ENCODE measurements at places on chromosomes 5 and 9.

DNA sequence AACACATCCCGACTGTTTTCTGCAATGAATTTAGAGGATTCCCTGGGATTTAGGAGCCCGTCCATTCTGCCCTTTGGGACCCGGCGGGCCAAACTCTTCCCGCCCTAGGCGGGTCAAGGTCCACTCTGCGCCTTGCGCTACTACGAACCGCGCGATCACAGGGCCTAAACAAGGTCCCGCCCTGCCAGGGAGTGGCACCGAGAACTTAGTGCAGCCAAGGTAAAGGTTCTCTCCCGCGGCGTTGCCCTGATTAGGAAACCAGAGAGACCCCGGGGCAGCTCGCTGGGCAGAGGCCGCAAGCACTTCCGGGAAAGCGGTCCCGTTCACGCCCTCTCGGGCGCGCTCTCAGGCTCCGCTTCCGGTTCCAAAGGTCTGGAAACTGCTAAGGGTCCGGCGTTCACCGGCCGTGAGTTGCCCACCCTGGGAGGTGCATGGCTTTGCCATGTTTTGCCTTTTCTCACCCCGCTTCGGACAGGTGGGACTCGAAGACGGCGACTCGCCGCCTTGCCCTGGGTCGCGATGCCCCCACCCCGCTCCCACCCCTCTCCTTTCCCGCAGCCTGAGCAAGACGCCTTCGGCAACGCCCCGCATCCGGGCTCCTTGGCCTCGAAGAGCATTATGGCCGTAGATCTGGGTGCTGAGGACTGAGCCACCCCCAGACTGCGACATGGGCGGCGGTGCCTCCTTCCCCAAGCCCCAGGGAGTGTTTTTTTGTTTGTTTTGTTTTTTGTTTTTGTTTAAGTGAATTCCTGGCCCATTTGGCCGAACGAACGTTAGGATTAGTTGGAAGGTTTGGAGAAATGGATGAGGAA, 23.4 kb downstream of the HNRNPK start:
- peak; percentile 70 for DNase-seq

- no peak for DNase-seq
Observed at GRCh38 chr5:148734518-148734917, 80.2 kb upstream of the HTR4 start.

- DNase-seq, result no peak
Observed at GRCh38 chr5:45094876-45095440, 286.2 kb downstream of the MRPS30 start.

GRCh38 chr9:14563902-14564624, 129.2 kb downstream of the ZDHHC21 start:
- DNase-seq, result no peak

GRCh38 chr9:133701321-133701980, 36.7 kb downstream of the SARDH start:
- DNase-seq, result no peak

DNA sequence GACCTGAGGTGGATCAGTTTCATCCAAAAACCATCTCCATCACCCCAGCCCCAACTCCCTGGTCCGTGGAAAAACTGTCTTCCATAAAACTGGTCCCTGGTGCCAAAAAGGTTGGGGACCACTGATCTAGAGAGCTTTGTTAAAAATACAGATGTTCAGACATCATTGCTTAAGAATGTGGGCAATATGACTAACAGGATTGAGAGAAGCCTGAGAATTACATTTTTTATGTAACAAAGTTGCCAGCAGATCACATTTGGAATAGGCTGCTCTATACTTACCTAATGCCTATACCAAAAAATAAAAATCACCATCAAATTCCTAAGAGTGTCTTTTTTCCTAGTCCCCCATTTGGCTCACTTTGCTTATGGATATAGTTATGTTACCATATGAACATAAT, 143.3 kb downstream of the RAPGEF6 start:
- no peak for DNase-seq

GRCh38 chr5:142317173-142317572, 7.6 kb downstream of the SPRY4 start:
- DNase-seq, result no peak

GRCh38 chr5:147483961-147484707, 25.7 kb downstream of the DPYSL3 start:
- DNase-seq, result no peak

- no peak for DNase-seq
Observed at GRCh38 chr5:15899481-15899880, 280.1 kb downstream of the MARCHF11 start.

GRCh38 chr9:121452085-121452484, 47.6 kb downstream of the GGTA1 start:
- no peak for DNase-seq

GRCh38 chr5:165559645-165560044, 2054.2 kb downstream of the MAT2B start:
- no peak for DNase-seq

DNA sequence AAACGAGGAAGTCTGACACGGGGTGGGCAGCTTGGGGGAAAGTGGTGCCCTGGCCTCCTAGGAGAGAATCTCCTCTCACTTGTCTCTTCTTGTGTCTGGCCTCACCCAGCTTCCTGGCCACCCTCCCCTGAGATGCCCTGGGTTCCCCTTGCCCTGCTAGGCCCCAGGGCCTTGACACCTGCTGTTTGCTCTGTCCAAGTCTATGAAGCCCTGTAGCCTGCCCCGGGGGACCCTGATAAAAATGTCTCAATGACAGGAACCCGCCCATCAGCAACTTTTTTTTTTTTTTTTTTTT, 35.0 kb upstream of the SUSD3 start:
- no peak for DNase-seq

GRCh38 chr5:73204332-73204731, 31.3 kb downstream of the TMEM174 start:
- no peak for DNase-seq

GRCh38 chr5:133918316-133918715, 50.1 kb downstream of the C5orf15 start:
- DNase-seq, result no peak

- DNase-seq, result peak; percentile 46
Observed at GRCh38 chr9:120729791-120730241, 15.5 kb upstream of the MEGF9 start.

- no peak for DNase-seq
Observed at GRCh38 chr9:117305454-117305853, 109.4 kb downstream of the ASTN2 start.

DNA sequence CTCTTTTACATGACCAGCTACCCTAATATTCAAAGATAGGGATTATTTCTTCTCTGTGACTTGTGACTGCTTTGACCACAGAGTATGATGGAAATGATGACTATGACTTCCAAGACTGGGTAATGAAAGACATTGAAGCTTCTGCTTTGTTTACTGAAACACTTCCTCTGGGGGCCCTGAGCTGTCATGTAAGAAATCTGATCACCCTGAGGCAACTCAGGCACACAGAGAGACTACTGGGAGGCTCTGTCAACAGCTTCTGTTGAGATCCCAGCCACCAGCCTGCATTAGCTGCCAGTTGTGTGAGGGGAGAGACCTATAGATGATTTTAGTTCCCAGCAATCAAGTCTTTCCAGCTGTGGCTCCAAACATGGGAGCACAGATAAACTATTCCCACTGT, 76.5 kb downstream of the KCTD16 start:
- DNase-seq, result no peak

GRCh38 chr5:62314213-62314830, 8.3 kb downstream of the KIF2A start:
- no peak for DNase-seq

GRCh38 chr9:116837018-116837989, 150.2 kb downstream of the TRIM32 start:
- DNase-seq, result no peak

DNA sequence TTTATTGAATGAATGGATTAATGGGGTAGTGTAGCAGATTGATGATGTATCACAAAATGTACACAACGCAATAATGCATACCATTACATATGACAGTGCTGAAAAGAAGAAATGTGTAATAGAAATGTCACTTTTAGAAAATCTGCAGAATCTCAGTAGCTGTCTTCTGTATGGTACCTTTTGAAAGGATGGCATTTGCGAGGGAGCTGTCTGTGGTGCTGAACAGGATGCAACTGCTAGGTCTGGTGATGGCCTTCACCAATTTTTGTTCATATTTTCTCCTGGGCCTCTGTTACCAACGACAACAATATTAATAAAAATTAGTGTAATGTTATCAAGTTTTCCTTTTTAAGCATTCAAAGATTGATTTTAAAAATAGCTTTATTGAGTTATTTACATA, 36.2 kb upstream of the OTULIN start:
- peak; percentile 57 for DNase-seq

DNA sequence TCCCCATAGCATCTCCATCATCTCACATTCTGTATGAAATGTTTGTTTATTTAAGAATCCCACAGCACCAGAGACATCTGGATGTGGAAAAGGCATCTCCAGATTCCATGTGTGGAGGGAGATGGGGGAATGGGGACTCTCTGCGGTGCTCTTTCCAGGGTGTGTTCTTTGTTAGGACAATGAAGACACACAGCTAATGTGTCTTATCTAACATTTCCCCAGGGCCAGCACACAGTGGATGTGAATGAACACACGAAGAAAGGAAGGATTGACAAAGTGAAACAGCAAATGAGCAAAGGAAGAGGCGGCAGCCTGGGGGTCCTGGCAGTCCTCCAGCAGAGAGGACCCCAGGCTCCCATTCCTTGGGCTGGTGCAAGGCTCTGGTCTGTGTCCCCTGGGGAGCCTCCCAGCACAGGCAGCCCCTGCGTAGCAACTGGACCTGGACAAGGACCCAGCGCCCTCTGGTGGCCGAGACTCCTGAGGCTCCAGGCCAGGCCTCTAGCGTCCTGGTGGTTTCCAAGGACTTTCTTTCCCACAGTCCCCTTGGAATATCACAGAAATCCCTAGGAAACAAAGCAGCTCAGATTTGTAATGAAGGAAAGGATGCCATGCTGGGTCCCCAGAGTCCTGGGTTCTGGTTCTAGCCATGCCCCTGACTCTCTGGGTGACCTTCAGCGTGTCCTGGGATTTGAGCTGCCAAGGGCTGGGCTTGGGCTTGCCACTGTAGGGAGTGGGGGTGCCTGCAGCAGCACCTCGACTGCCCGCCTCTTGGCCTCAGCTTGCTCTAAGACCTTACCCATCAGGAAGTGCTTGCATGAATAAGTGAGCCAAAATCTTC, 3.5 kb upstream of the PDLIM7 start:
- peak; percentile 91 for DNase-seq

GRCh38 chr9:98639133-98639532, 69.6 kb downstream of the GABBR2 start:
- DNase-seq, result no peak

DNA sequence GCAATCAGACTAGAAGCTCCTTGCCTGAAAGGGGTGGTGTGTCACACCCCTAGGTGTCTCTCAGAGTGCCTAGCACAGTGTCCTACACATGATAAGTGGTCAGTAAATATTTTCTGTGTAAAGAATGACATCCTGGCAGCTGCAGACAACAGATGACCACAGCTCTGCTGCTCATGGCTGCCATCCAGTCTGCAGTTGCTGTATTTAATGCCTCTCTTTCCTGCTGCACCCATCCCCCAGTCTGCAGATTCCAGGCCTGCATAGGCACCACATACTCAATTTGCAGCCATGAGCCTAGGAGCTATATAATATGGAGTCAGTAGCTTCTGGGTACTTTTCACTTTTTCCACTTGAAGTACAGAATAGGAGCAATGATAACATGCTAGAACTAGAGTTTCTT, 94.9 kb upstream of the NR4A3 start:
- DNase-seq, result no peak

DNA sequence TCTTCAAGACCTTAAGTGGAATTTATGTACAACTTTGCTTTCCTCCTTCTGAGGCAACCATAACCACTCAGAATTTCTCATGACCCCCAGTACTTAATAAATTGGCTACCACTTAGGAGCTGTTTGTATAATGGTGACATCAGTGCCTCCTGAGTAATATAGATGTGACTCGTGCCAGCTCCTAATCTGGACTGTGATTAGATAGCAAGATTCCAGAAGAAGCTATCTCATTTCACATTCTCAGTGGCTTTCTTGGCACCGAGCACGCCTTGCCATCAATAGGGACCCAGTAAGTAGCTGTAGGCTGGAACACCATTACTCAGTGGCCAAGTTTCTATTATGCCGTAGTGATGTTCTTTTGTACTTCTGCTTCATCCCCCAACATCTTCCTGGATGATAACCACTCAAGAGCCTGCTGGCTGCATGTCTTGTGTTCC, 228.8 kb downstream of the CD180 start:
- DNase-seq, result no peak

DNA sequence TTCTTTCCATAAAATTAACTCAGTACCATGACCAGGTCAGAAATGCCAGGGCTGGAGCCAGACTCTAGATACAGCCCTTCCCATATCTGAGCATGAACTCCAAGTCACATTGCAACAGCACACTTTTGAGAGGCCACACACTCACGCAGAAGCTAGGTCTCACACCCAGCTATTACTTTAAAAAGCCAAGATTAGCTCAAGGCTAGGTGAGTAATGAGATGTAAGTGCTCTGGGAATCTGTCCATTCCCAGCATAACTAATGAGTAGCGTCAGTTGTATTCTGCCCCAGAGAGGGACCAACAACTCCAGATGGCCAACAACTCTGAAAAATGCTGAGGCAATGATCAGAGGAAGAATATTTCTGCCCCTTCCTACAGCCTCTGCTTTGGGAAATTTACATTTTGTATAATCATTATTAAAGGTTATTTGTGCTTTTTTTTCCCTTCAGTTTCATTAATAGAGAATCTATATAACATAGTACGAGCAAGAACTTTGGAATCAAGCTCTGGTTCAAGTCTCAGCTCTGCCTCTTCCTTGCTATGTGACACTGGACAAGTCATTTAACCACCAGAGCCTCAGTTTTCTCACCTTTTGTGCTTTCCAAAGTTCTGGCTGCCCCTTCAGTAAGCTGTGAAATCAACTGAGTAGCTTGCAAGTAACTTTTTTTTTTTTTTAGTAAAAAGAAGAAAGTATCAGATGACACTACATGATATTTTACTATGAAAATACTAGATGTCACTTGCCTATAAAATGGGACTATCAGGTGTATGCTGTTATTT, 118.3 kb downstream of the NR6A1 start:
- DNase-seq, result no peak

DNA sequence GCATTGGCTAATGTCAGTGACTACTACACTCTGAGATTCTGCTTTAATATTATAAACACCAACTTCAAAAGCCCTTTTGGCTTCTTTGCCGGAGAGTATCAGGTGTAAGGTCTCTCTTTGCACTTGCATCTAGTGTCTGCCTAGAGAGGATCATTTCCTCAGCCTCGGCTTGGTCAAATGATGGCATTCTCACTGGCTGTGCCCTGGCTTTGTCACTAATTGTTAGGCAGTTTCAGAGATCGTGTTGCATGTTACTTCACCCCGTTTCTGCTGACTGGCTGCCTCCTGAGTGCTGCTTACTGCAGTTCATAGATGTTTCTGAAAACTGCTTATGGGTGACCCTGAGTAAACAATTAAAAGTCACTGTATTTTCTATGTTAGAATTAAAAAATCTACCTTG, 48.8 kb downstream of the SLC1A3 start:
- no peak for DNase-seq

DNA sequence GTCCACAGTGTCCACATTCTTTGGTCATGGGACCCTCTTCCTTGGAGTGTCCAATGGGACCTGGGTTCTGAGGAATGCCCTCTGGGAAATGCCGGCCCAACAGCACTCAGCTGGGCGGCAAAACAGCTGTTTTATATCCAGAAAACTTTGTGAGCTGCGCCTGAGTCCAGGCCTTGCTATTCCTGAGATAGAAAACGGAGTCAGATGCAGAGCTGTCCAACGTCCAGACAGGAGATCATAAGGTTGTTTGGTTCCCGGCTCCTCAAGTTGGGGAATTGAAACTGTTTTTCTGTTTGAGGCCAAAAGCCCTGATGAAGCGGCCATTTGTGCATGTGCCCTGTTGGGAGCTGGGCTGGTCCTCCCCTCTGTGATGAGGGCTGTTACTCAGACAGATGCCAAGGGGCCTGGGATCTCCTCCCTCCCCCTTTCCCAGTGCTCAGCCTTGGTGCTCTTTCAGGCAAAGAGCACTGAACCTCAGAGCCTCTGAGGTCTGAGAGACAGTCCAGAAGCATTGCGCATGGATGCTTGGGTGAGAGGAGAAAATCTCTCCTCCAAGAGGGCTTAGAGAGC, 66.6 kb upstream of the GARNL3 start:
- DNase-seq, result no peak
